CD4-positive, alpha-beta T cell (primary cell): ENCODE measurements at places on chromosomes 3 and 15.

DNA sequence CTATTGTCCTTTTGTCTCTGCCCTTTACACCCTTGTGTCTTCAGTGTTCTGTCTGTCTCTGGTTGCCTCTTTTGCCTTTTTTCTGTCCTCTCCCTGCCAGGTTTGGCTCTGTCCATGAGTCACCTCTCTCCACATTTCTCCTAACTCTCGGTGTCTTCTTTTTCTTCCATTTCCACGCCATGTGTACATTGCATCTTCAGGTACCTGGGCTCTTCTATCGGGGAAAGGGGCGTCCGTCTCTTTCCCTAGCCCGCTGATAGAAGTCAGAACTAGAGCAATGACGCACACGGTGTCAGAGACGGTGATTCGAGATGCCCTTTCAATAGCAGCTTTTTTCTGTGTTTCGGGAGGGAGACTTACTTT is 641 bp downstream of the OPA1 start:
- DNase-seq = peak; percentile 21

GRCh38 chr3:52028572-52028971 is 27.8 kb downstream of the DUSP7 start:
- no peak for DNase-seq

GRCh38 chr3:52005571-52005986 is 9.9 kb upstream of the RPL29 start:
- DNase-seq = no peak

GRCh38 chr3:28645149-28645548 is 296.5 kb upstream of the AZI2 start:
- DNase-seq = no peak

DNA sequence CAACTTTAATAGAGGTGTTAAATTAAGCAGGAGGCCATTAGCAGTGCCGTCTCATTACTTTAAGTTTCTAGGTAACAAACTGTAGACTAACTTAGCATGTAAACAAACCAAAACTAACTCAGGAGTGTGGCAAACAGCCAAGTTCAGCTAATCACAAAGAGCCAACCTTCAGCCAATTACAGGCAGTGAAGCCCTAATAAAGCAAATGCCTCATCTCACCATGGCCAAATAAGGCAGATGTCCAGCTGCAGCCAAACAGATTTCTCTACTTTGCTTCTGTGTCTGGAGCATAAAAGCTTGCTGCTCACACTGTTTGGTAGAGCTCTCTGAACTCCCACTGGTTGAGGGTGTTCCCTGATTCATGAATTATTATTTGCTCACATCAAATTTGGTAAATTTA is 835.4 kb upstream of the GBE1 start:
- no peak for DNase-seq

DNA sequence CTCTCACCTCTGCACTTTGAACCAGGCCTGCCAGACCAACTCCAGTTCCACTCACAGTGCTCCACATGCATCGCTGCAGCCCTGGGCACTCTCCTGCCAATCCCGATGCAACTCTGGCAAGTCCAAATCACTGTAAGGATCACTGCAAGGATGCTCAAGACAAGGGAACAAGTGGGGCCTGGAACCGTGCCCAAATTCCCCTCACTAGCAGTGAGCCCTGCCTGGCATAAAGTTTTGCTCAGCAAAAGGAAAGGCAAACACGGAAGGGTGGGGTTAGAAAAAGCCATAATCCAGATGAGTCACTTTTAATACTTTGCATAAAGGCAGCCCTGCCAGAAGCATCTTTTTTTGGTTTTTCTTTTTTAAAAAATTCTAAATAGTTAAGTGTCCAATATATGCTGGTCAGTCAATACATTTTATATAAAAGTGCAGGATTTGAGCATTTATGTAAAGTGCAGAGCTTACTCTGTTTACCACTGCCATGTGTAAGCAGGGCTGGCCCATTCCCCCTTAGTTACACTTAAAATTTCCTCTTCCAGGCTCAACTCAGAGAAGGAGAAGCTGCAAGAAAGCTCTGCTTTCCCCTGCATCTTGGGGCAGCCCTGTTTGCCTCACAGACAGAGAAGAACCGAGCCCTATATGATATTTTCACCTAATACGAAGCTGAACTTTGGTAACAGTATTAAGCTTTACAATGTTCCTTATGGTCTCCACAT is 102.2 kb downstream of the CD47 start:
- peak; percentile 64 for DNase-seq

DNA sequence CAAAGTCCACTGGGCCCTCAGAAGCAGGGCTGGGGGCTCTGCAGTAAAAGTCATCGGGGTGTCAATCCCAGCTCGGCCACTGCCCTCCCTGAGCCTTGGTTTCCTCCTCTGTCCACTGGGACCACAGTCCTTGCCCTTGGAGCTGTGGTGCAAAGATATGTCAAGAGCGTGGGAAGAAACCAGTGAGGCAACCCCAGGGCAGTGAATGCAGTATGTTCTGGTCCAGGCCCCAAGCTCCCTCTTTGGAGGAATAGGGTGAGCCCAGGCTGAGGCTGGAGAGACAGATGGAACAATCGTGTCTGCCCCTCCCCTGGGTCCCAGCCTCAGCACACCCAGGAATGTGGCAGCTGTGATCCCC is 779 bp downstream of the GRIP2 start:
- DNase-seq = no peak

GRCh38 chr3:5006755-5007202 is 27.5 kb downstream of the BHLHE40 start:
- no peak for DNase-seq

- DNase-seq = no peak
These were observed 10.6 kb downstream of the PIK3CB start for GRCh38 chr3:138824114-138824506.

- DNase-seq = no peak
These were observed 262.0 kb upstream of the KCNH8 start for GRCh38 chr3:18886331-18886730.

DNA sequence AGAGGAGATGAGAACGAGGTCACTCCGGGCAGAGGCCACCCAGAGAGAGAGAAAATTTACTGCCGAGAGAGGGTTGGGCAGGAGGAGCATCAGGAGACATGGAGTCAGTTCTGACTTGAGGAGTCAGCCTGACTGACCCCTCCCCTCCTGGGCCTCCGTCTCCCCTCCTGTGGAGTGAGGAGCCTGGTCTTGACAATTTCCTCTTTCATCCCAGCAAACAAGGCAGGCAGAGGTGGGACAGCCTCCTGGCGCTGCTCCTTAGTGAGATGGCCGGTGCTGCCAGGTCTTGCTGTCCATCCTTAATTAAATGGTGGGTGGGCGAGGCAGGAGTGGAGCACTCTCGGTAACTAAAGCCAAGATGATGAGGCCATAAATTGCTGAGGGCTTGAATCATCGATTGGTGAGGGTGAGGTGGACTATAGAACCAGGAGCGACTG is 60.6 kb downstream of the CYP11A1 start:
- no peak for DNase-seq

DNA sequence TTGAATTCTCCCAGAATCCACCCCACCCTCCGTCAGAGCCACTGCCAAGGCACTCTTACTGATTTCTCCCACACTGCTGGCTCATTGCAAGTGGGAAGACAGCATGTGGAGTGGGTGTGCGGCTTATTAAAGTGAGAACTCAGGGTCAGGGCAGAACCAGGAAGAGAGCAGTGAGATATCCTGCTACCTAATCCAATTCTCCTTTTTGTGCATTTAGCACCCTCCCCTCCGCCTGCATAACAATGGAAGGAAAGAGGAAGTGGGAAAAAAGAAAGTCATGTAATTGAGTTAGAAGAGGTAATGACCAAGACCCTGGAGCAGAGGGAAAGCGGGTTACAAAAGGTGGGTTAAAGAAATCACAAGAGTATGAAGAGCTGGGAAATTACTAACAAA is 27.8 kb upstream of the PIK3CB start:
- DNase-seq = no peak

DNA sequence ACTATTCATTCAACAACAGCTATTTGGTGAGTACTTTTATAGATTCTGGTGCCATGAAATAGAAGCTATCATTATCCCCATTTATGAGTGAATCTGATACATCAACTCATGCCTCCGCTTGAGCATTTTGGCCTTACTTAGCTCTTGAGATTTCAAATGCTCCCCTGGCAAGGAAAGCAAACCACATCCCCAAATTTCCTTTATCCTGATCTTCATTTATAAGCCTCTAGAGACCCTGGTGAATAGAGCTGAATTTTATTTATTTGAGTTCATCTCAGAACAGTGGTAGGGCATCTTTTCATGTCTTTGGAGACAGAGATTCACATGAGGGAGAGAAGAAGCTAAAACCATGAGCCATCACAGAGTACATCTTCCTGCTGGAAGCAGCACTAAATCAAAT is 317.2 kb downstream of the SLC9A9 start:
- no peak for DNase-seq

DNA sequence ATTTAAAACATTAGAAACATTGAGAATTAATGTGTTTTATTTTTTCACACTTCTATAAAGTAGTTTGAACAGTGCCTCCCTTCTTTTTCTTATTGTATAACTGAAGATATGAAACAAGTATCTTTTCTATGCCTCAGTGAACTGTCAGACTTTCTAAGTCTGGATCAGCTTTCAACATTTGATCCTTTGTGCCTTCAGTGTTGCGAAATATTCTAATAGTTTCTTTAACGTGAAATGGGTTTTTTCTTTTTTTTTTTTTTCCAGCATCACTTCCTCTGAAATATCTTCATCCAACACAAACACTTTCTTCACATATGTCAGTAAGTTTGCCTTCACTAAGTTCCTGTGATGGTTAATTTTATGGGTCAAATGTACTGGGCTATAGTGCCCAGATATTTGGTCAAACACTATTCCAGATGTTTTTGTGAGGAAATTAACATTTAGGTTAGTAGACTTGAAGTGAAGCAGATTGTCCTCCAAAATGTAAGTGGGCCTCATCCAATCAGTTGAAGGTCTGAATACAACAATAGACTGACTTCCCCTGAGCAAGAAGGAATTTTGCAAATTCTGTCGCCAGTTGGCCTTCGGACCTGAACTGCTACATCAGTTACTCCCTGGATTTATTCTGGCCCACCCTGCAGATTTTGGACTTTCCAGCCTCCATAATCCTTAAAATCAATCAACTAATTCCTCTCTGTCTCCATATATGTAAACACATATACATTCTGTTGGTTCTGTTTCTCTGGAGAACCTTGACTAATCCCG is 6.4 kb upstream of the CPOX start:
- DNase-seq = no peak

- DNase-seq = no peak
These were observed 684 bp downstream of the TNFAIP8L3 start for GRCh38 chr15:51093839-51094605.

- no peak for DNase-seq
These were observed 17.1 kb downstream of the PML start for GRCh38 chr15:74011610-74012009.
